Choroid plexus epithelial cell (primary cell): ENCODE measurements at places on chromosomes 7 and 10.

DNA sequence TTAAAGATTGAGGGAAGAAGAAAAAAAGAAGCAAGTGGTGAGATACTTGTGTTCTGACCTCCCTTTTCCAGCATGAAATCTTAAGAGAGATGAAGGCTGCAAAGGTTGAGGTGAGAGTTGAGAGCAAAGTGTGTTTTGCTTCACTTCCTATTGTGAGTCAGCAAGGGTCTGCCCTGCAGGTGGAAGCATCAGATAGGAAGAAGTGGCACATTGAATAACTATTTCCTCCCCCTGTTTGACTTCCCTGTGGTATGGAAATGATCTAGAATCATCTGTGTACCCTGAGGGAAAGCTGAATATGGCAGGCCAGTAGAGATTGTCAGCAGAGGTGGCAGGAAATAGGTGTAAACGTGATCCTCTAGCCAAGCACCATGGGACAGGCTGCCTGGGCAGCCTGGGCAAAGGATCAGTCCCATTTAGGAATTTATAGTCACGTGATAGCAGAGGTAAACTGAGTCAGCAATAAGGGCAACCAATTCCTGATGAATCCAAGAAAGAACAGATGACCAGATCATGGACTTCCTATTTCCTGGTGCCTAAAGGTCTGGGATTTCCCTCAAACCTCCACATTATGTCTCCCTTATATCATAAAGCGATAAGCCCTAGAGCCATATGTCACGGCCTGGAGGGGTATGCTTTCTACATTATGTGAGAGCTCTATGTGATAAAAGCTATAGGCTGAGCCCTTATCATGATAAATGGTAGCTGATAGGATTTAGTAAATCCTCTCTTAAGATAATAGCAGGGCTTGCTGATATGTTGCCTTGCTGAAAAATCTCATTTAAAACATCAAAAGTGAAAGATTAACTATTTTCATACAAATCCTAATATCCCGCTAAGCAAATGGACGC is 287.0 kb downstream of the MDFIC start:
- DNase-seq, result no peak

DNA sequence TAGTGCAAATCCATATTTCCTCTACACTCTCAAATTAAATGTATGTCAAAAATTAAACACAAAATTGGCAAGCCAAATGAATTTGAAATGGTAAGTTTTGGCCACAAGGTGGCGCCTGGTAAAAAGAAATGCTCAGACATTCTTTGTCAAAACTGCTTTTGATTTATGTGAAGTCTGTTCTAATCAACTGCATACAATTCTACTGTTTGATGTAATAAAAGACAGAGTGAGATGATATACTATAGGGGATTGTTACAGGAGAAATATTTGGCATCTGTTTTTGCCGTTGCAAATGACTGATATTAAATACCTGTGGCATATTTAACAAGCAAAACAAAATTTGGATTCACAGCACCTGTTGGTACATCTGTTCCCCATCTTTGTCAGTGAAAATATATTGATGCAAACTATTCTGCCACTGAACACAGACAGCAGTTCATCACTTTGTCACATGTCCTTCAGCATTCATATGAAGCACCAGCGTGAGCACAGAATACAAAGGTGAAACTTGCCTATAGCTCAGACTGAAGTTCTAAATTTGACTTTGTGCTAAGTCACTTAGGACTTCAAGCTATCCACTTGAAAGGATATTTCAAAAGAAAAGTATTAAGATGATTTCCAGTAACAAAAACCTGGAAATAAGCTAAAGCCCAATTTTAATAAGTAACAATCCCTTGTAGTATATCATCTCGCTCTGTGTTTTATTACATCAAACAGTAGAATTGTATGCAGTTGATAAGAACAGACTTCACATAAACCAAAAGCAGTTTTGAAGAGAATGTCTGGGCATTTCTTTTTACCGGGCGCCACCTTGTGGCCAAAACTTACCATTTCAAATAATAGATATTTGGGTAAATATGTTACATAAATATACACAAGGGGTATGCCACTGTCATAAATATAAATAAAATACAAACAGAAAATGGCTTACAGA is 10.2 kb upstream of the CH25H start:
- peak; percentile 80 for DNase-seq

GRCh38 chr7:29163854-29164253 is 17.5 kb upstream of the CPVL start:
- DNase-seq, result no peak

- peak; percentile 21 for DNase-seq
These were observed 124.0 kb downstream of the TRRAP start for GRCh38 chr7:99002148-99002826.

DNA sequence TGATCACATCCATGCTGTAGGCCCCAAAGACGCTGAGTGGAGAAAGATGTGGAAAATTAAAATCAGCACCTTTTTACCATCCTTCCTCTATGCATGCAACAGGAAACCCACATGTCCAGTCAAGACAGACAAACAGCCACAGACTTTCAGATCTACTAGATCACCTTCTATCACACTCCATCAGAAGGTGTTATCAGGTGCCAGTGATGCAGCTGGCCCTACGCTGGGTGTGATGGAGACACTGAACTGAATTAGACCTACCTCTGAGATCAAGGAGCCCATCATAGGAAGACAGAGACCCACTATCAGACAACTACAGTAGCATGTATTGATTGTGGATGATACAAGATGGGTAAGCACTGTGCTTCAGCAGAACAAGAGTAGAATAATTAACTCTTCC is 15.5 kb downstream of the CYP3A4 start:
- DNase-seq, result no peak

GRCh38 chr7:45155357-45155900 is 2.2 kb upstream of the RAMP3 start:
- no peak for DNase-seq

- DNase-seq, result peak; percentile 52
These were observed 52.5 kb downstream of the WNT2 start for GRCh38 chr7:117270371-117270770.

DNA sequence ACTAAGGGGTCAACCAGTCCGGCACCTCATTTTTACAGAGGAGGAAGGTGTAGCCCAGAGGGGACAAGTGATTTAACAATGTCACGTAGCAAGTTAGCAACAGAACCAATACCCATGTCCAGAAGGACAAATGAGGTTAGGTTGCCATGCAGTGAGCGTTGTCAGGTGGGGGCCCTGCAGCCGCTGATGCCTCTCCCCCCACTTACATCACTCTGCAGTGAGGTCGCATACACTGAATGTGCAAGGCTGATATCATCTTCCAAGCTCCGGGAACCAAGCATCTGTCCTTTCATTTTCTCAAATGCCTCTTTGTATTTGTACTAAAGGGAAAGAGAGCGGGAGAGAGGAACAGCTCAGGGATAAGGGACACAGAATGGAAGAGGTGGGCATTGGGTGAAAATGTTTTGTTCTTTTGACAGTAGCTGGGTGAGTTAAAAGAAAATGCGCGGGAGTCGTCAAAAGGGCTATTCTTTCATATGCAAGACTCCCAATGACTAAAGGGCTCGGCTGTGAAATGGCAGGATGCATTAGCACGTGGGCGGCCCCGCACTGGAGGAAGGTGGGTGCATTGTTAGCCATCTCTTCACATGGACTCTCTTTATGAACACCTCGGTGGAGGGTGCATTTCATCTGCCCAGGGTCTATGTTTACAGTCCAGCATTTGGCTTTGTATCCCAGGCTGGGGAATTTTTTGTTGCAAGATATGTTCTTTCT is 49.7 kb downstream of the NRAP start:
- no peak for DNase-seq

- no peak for DNase-seq
These were observed 38.9 kb downstream of the AKAP9 start for GRCh38 chr7:91979590-91979989.

GRCh38 chr10:60280475-60280874 is 109.2 kb downstream of the ANK3 start:
- DNase-seq, result no peak

DNA sequence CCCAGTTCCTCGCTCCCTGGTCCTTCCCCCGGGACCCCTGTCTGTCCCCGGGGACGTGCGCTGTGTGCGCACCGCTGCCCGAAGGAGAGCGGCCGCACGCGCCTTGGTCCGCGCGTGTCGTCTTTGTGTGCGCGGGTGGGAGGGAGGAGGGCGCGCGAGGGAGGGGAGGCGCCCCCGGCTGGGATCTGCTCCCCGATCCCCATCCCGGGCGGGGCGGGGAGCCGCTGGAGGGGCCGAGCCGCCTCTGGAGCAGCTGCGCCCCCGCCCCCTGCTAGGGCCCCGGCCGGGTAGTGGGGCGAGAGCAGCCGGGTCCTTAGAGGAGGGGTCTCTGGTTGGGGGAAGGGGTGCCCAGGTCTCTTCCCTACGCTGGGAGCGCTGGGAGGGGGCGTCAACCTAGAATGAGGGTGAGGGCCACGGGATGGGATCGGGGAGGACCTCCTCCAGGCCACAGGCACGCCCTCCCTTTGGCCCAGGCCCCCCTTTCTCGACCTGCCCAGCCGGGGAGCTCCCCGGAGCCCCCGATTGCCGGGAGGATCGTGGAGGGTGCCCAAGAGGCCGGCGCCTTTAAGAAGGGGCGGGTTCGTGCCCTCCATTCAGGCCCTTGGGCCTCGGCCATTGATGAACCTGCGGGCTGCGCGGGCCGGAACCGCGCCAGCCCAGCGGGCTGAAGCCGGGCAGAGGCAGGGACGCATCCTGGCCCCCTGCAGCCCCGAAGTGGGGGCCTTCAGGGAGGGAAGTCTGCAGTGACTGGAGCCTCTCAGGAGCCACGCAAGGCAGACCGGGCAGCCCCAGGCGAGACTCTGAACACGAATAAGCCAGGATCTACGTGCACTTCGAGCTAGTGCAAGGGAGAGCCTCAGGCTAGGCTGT is 678 bp downstream of the SH2B2 start:
- DNase-seq, result peak; percentile 29

- no peak for DNase-seq
These were observed 55.9 kb downstream of the DIP2C start for GRCh38 chr10:633279-634245.

DNA sequence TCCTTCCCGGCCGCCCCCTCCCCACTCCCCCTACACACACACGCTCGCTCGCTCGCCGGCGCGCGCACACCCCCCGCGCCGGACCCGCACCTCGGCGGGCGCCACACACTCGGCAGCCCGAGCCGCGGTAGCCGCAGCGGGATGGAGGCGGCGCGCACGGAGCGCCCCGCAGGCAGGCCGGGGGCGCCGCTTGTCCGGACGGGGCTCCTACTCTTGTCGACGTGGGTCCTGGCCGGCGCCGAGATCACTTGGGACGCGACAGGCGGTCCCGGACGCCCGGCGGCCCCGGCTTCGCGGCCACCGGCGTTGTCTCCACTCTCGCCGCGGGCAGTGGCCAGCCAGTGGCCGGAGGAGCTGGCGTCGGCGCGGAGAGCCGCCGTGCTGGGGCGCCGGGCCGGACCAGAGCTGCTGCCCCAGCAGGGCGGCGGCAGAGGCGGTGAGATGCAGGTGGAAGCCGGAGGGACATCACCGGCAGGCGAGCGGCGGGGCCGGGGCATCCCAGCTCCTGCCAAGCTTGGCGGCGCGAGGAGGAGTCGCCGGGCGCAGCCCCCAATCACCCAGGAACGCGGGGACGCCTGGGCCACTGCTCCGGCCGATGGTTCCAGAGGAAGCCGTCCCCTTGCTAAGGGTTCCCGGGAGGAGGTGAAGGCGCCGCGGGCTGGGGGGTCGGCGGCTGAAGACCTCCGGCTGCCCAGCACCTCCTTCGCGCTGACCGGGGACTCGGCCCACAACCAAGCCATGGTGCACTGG is at the start of gene SORCS3:
Gene SORCS3 (plus strand): TSS at position 104 of the 750 bp plus-strand sequence.
- no peak for DNase-seq

- DNase-seq, result peak; percentile 67
These were observed 269.3 kb downstream of the BICC1 start for GRCh38 chr10:58781873-58782488.

- no peak for DNase-seq
These were observed 49.0 kb upstream of the FRMD4A start for GRCh38 chr10:14379556-14380280.

DNA sequence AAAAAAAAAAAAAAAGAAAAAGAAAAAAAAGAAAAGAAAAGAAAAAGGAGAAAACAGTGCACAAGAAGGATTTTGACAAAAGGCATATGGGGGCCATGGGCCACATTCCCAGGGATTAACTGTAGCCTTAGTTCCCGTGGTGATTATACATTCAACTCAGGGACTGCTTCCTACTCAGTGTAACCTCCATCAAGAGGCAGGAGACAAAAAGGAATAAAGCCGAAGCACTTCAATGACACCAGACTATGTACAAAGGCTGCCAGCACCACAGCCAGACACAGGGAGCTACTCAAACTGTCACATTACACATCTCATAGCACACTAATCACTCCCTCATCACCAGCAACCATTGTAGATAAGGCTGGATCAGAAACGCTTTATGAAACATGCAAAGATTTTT is 5.1 kb upstream of the PMPCB start:
- DNase-seq, result no peak

DNA sequence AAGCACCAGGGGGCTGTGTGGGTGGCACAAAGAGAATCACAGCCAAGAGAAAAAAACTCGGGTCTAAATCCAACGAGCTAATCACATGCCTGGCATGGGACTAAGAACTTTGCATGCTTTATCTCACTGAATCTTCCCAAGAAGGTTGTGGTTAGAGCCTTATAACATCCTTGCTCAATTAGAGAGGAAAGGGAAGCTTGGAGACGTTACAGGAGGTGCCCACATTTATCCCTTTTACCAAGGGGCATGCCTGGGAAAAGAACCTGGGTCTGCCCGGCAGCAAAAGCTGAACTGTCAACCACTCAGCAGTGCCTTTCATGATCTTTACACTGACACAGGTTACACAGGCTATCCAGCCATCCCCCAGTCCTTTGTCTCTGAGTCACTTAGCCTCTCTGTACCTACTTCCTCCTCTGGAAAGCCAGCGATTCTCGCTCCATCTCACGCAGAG is 190.1 kb downstream of the PRPF18 start:
- no peak for DNase-seq

DNA sequence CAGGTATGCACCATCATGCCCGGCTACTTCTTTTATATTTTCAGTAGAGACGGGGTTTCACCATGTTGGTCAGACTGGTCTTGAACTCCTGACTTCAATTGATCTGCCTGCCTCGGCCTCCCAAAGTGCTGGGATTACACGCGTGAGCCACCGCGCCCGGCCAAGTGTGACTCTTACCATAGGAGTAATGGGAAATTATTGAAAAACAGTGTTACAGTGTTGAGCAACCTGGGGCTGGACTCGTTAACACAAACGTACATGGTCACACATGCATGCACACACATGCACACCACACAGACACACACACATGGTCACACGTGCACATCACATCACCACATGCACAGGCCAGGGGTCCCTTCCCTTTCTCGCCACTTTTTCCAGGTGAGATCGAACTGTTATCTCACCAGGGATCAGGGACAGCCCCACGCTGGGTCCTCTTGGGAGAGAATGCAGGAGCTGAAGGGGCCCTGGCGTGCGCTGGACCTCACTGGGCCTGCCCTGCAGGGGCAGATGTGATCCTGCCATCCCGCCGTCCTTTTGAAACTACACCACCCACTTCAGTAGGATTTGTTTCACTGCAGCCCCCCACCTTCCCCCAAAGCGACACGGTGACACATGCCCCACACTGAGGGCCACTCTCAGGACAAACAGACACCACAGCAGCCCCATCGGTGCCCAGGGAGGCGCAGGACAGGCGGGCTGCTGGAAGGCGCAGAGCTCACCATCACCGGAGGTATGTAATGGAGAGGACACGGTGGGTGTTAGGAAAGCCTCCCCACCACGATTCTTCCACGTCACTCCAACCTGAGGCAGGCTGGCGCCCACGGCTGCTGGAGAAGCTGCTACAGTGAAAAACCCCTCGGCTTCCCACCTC is 10.2 kb downstream of the RADIL start:
- no peak for DNase-seq
